Mesenteric fat pad (tissue), 1 donor: ENCODE measurements at places on chromosomes 7 and 10. TPM values are rescaled to one million over a fixed set of nuclear protein-coding genes. Genes with fewer than 3 reads are reported as not detected.

TYSND1 gene
- 22.2 TPM for total RNA-seq

FKBP6 gene
- not detected for total RNA-seq

MMD2 gene
- total RNA-seq = not detected

GPR15LG gene
- not detected for total RNA-seq

HABP2 gene
- not detected for total RNA-seq

GUSB gene
- total RNA-seq = 35.7 TPM

MAD1L1 gene
- total RNA-seq = 32.2 TPM

ANKRD7 gene
- total RNA-seq = not detected

SEMA3C gene
- total RNA-seq = 93.6 TPM

CDC14C gene
- not detected for total RNA-seq

SPDYE16 gene
- total RNA-seq = not detected

AGMO gene
- 2.9 TPM for total RNA-seq

GSTK1 gene
- total RNA-seq = 177 TPM

POU6F2 gene
- 0.39 TPM for total RNA-seq

FRA10AC1 gene
- total RNA-seq = 18.4 TPM

SLF2 gene
- total RNA-seq = 18.4 TPM

RASA4B gene
- total RNA-seq = 16.3 TPM

IL15RA gene
- total RNA-seq = 24.6 TPM

GPC2 gene
- total RNA-seq = 1.2 TPM

PITX3 gene
- total RNA-seq = not detected

GBX1 gene
- total RNA-seq = not detected

LRRC4 gene
- 6.5 TPM for total RNA-seq

ATXN7L1 gene
- 23.8 TPM for total RNA-seq

ELAPOR2 gene
- 22.0 TPM for total RNA-seq

TAS2R4 gene
- total RNA-seq = 0.67 TPM

PKD2L1 gene
- 0.39 TPM for total RNA-seq

PNLIPRP2 gene
- 1.1 TPM for total RNA-seq

EN2 gene
- total RNA-seq = 0.22 TPM

NKX6-2 gene
- not detected for total RNA-seq

PRLHR gene
- not detected for total RNA-seq

OR2A1 gene
- total RNA-seq = 0.16 TPM

INA gene
- not detected for total RNA-seq
